Testis (tissue), 5 donors: ENCODE measurements at places on chromosomes 3 and 15.
A peak's percentile ranks its signal among the peaks of the same experiment; 100 is the strongest.

GRCh38 chr3:65856907-65857306 lies 181.8 kb downstream of the MAGI1 start:
- no peak for DNase-seq

DNA sequence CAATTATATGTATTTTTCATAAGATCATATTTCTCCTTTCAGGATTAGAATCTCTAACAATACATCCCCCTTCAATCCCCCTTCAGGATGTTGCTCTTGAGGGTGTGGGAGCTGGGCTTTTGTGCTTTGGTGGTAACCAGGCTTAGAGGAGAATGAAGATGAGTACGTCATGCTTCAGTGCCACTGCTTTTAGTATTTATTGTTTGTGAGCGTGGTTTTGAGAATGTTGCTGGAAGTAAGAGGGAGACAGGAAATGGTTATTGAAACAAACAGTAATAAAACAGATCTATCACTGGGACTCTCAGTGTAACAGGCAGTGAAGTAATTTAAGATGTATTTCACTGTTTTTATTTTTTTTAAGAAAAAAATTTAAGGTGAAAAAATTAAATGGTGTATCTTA lies 35.3 kb downstream of the GBE1 start:
- no peak for DNase-seq

DNA sequence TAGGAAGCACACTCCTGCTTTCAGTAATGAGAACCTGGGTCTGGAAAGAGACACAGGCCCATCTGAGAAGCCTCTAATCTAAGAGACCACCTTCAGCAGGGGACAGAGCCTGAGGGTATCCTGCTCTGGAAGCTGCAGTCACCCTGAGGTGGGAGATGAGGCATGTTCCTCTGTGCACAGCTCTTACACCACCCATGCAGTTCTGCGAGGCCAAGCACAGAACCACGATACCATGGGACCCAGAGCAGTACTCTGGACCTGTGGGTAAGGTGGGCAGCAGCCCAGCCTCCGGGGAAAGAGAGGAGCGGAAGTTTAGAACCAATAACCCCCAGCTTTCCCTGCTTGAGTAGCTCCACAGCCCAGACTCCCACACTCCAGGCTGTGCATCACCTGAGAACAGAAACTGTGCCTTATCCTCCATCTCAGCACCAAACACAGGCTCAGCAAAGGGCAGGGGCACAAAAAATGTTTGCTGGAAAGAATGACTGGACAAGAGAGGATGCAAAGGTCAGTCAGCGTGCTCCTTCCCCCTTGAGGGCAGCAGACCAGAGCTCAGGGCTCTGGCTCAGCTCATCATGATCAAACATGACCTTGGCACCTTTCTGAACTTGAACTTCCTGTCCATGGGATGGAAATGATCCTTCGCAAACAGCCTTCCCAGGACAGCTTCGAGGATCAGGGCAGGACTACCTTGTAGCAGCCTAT lies 43.1 kb downstream of the RBPMS2 start:
- DNase-seq = no peak

DNA sequence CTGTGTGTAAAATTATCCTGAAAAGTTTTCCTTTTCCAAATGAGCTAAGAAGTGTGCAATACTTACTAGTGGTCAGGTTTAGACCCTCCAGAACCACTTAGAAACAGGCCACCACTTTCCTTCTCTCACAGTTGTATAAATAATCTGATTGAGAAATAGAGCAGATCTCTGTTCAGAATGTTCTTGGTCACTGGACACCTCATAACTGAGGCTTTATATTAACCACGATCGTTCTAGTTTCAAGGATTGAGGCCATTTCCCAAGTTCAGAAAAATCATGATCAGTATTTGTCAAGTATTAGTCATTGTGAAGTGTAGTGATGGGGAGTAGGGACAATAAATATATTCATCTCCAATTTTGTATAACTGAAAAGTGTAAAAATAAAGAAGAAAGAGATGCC lies 1.0 kb upstream of the MAP3K13 start:
- no peak for DNase-seq

DNA sequence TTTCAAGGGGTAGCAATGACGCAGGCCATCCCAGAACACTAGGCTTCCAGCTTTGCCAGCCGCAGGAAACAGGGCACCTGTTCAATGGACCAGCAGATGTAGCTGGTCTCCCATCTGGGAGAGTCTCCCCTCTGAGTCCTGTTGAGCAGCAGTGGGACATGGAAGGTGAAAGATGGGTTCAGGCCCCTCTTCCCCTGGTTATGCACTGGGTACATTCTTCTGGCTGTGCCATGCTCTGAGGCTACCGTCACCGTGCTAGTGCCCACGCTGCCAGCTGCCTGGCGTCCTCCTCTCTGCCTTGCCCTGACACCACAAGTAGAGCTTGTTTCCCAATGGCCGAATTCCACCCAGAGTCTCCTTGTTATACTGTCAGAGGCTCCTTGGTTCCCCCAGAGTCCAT lies 63.1 kb downstream of the TLE3 start:
- no peak for DNase-seq

GRCh38 chr15:95620934-95621579 lies 709.4 kb upstream of the NR2F2 start:
- DNase-seq = no peak

DNA sequence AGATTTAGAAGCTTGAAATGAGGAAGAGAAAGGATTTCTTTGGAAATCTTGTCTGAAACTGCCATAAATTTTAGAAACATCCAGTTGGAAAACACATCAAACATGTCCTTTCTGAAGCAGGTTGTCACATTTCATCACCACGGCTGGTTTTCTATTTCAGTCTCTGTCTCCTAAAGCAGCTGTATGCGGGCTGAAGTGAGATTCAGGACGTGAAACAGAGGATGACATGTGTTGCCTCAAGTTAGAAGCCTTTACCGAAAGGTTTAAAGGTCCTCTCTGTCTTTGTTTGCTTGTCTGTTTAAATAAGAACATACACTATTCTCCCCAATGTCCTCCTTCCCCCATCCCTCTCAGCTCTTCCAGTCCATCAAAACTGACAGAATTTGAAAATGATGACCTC lies 141.9 kb downstream of the SQOR start:
- DNase-seq = no peak

- DNase-seq = no peak
Observed at GRCh38 chr3:42010530-42010929, 48.6 kb upstream of the ULK4 start.

DNA sequence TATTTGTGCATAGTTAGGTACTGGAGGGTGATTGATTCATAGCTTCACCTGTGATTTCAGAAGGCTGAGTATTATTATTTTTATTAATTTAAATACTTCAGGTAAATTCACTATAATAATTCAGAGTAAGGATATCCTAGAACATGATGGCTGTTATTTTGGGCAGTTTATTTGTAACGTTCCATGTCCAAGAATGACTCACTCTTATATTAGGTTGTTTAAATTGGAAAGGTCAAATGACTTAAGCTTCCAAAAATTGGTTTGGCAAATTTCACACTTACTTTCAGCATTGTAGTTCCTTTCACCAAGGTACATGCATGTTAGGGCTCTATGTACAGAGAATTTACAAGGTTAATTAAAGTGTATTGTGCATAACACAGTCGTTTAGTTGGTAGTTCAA lies 120.2 kb downstream of the EPHA3 start:
- DNase-seq = no peak

GRCh38 chr15:52344592-52344991 lies 49.0 kb upstream of the MYO5C start:
- no peak for DNase-seq

- peak; percentile 87 for DNase-seq
Observed at GRCh38 chr15:100338971-100339444, 2.8 kb downstream of the ADAMTS17 start.

- no peak for DNase-seq
Observed at GRCh38 chr3:134008630-134009156, 21.0 kb downstream of the SLCO2A1 start.
